COLO829 (cell line): ENCODE measurements at places on chromosomes 2 and 18.

DNA sequence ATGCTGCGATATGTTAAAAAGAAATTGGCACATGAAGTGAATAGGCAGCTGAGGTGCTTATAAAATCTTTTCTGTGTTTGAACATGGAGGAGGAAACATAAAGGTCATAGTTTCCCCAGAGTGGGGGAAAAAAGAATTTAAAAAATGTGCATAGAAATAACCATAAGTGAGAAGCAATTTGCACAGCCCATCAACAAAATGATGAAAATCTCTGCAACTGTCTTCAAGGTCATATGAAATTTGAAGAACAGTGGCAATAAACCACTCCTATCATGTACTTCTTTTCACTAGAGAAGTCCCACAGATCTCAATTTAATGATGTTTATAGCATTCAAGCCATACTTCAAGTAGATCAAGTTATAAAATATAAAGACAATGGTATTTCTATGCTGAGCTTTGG is 46.7 kb upstream of the ZNF804A start:
- no peak for DNase-seq

DNA sequence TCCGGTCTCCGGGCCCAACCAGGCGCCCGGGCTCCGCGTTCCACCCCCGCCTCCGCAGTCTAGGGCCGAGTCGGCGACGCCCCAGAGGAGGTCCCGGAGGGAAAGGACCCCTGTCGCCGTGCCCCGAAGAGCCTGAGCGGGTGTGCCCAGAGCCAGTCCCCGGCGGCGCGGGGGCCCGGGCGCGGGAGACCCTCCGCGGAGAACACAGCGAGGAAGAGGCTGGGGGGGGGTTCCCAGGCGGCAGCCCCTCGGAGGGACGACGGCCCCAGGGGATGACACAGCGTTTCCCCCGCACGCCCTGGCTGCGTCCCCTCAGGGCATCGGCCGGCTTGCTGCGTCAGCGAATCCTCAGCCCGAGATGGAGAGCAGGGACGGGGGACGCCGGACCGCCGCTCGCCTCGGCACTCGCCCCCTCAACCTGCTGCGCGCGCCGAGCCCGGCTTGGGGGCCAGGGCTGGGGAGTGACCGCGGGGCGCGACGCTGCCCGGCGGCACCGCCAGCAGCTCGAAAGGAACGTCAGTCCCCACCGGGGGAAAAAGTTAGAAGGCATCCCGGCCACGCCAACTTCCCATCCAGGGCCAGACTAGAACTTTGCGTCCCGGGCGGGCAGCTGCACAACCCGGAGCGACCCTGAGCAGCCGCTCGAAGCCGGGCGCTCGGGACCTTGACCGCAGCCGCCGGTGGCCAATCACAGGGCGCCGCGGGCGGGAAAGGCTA is 711 bp downstream of the SFXN5 start:
- no peak for DNase-seq

GRCh38 chr2:21006423-21007128 is 37.3 kb downstream of the APOB start:
- DNase-seq: no peak

GRCh38 chr2:7930800-7931635 is 750.8 kb upstream of the ID2 start:
- no peak for DNase-seq

GRCh38 chr2:188984065-188984491 is 9.9 kb downstream of the COL3A1 start:
- DNase-seq: peak; percentile 10

DNA sequence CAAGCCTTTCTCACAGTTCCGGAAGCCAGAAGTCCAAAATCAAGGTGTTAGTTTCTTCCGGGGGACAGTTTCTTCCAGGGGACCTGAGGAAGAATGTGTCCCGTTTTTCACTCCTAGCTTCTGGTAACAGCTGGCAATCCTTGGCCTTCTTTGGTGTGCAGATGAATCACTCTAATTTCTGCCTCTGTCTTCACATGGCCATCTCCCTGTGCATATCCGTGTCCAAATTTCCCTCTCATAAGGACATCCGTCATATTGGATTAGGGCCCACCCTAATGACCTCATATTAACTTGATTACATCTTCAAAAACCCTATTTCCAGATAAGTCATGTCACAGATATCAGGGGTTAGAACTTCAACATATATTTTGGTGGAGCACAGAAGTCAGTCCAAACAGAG is 141.4 kb downstream of the ZEB2 start:
- DNase-seq: no peak

DNA sequence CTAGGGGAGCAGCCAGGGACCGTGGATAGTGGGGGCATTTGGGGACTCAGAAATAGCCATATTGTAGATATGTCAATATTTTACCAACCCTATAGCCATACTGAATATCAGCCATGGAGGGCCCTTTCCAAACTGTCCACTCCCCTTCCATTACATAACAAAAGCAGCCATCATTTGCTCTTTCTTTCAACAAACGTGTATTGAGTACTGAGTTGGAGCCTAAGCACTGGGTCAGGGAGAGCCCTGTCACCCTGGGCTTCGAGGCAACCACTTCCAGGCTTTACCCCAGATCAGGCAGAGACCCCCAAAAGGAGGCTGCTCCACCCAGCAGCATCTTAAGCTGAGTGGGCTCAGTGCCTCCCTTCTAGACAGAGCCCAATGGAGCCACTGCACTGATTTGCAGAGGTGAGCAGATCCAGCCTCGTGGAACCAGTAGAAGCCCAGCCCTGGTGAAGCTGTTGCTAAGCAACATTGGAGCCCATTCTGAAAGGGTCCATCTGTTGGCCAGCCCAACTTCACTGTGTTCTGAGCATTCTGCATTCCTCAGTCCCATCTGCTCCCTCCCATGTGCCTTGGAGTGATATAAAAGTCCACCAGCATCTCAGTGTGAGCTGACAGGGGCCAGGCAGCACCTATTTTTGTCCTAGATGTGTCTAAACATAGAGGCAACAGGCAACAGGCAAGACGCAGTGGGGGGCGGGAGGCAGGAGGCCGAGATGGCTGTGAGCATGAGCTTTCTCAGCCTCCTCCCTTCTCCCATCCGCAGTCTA is 112.1 kb downstream of the PLB1 start:
- no peak for DNase-seq

GRCh38 chr18:29171892-29172755 is 995.2 kb upstream of the CDH2 start:
- DNase-seq: no peak

DNA sequence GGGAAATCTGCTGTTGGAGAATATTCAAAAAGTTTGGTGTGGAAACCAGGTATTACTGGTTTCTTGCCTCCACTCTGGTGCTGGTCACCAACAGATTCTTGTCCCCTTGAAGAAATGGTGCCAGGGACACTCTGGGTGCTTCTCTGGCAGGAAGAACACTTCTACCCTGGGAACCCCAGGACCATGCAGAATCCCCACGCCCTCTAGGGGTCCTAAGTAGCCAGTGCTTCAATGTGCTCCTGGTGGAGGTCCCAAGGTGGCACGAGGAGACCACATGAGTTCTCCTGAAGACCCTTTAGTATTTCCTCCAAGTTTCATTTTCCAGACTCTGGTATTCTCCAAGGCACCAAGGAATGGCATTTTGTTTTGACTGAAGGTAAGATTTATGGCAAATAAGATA is 380.6 kb downstream of the TSN start:
- peak; percentile 15 for DNase-seq

GRCh38 chr2:113276761-113277425 is 1.8 kb downstream of the PAX8 start:
- DNase-seq: no peak

- no peak for DNase-seq
Measured at GRCh38 chr2:113847144-113847543, 42.7 kb upstream of the ACTR3 start.

DNA sequence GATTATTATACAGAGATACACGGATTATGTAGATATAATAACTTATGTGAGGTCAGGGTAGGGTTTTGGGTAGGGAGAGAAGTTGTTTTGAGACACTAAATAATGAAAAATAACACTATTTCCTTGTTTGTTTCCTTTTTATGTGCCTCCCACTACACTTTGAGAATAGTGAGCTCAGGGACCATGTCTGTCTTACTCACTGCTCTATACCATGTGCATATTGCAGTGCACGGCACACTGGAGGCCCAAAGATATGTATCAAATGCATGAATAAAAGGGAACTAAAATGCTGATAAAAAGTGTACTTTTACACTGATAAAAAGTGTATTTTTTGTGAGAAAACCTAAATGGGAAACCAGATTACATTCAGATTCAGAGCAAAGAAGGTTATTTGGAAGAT is 151.4 kb upstream of the NABP1 start:
- DNase-seq: no peak

DNA sequence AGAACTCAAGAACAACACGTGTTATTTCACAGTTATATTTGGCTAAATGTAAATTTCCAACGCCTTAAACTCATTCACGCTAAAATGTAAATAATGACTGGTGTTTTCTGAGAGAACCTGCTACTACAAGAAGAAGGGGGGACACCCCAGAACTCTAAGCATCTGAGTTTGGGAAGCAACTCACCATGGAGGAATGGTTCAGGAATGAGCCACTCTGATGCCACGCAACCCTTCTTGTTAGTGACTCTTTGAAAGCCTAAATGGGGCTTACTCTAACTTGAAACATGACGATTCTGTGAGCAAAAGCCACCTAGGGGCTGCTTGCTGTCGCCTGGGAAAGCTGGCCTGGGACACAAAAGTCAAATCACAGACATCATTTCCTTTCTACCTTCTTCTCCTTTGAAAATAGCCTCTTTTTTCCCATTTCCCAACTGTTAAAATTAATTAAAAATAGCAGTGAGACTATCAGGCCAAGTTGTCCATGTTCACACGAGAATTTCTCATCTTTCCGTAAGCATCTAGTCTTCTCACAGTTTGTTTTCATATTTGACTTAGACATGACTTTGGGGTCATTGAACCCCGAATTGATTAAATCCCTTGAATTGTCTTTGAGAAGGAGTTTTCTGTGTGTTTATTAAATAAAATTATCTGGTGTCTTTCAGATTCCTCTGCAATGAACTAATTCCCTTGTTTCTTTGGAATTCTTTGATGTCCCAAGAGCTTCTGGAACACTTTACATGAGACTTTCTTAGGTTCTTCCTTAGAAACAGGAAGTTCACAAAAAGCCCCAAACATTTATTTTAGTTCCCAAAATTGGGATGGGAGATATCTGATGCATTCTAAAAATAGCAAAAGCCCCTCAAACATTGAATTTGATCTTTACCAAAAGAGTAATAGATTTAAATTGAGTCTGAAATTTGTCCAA is 75.5 kb upstream of the CABLES1 start:
- DNase-seq: no peak

DNA sequence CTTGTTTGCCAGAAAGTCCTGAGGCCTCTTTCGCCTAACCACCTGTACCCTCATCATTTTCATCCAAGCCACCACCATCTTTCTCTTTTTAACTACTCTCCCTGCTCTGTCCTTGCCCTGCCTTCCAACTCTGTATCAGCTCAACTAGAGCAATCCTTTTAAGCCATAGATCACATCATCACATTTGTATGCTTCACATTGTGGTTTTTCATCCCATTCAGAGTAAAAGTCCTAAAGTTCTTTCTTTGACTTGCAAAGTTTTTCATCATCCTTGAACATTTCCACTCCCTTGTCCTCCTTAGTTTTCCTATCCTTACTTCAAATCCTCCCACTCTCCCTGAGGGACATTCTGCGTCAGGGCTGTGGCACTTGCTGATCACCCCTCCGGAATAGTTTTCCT is 73.9 kb downstream of the SLC39A10 start:
- no peak for DNase-seq

- DNase-seq: peak; percentile 52
Measured at GRCh38 chr2:204407204-204408014, 137.9 kb upstream of the PARD3B start.

- DNase-seq: no peak
Measured at GRCh38 chr18:8319798-8320489, 289.3 kb upstream of the RAB12 start.

DNA sequence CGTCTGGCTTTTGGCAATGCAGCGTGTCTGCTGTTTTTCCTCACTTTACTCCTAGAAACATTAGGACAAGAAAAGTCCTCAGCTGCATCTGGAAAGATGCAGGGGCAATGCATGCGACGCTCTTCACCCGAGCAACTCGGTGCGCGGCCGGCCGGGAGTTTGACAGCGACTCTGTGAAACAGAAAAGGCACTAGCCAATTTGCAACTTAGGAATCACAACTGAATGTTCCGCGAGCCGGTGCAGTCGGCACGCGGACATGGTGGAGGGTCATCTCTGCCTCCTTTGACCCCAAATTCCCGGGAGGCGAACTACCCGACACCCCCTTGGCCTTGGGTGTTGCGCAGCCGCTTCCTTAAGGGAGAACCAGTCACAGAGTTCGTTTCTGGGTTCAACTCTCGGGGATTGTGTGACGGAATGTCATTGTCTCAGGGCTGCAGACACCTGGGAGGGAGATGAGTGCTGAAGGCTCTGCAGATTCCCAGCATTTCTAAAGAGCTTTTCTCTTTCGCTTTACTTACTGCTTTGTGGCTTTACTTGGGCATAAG is 9.8 kb downstream of the NR4A2 start:
- DNase-seq: no peak

- peak; percentile 17 for DNase-seq
Measured at GRCh38 chr2:137865954-137866540, 98.2 kb upstream of the HNMT start.

DNA sequence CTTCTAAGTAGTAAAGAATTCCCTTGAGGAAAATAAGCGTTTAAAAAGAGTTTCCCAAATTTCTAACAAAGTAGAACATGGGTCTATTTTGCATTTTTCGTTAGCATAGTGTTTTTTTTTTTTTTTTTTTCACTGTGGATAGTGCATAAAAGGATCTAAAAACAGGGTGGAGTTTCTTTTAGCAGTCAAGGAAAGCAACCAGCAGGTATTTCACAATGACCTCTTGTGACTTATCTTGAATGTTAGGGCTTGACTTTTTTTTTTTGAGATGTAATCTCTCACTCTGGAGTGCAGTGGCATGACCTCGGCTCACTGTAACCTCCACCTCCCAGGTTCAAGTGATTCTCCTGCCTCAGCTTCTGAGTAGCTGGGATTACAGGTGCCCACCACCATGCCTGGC is 14.9 kb upstream of the DGKD start:
- DNase-seq: no peak

DNA sequence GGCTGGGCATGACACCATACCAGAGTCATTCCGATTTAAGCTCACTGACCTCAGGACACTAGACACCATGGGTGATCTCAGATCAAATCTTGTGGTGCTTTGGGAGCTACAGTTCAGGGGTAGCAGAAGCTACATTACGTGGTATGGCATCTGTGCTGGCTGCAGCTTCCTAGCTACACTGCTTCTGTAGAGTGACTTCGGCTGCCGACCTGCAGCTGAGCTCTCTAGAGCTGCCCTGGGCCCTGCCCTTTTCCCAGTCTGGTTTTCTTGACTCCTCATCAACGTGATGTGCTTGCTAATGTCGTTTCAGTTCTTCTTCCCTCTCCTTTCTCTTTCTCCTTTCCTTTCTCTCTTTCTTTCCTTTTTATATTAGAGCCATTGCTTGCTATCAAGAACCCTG is 100.2 kb downstream of the AP1S3 start:
- DNase-seq: no peak
